ENCODE measurements at places on chromosomes 1 and 21. TPM values are rescaled to one million over a fixed set of nuclear protein-coding genes. Genes with fewer than 3 reads are reported as not detected.

GRCh38 chr1:60857851-60858250 lies 224.5 kb upstream of the NFIA start:
- DNase-seq = no peak

DNA sequence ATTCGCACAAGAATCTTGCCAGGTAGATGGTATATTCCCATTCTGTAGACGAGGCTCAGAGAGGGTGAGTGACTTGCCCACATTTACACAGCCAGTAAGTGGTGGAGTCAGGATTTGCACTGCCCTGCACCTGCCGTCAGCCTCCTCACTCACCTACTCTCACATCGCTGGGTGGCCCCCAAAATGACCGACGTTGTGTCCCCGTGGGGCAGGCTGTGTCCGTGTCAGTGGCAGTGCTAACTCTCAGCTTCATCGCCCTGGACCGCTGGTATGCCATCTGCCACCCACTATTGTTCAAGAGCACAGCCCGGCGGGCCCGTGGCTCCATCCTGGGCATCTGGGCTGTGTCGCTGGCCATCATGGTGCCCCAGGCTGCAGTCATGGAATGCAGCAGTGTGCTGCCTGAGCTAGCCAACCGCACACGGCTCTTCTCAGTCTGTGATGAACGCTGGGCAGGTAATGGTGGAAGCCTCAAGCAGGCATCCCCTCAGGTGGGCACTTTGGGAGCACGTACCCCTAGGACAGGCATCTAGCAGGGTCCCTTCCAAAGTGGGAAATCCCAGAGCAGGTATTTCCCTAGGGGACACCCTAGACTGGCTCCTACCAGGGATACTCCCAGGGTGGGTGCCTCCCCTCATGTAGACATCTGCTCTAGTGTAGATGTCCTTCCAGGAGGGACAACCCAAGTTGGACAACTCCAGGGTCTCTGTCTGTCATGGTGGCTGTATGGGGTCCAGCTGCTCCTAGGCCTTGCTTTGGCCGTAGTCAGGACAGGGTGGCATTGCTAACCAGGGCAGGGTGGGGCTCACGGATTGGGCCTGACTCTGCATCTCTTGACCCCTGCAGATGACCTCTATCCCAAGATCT lies 3.4 kb downstream of the HCRTR1 start:
- no peak for DNase-seq

DNA sequence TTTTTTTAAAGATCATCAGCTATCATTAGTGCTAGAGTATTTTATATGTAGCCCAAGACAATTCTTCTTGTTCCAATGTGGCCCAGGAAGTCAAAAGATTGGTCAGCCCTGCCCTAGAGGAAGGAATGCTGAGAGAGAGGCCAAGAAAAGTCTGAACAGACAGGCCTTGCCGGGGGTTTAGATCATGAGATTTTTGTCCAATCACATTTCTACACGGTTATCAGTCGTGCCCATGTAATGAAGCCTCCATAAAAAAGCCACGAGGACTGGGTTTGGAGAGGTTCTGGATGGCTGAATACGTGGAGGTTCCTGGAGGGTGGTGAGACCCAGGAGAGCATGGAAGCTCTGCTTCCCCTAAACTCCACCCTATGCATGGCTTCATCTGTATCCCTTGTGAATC lies 24.3 kb upstream of the ENO1 start:
- no peak for DNase-seq

GRCh38 chr1:225544924-225545323 lies 108.0 kb downstream of the ENAH start:
- no peak for DNase-seq

- no peak for DNase-seq
These were observed 31.1 kb upstream of the DISP3 start for GRCh38 chr1:11447903-11448302.

- no peak for DNase-seq
These were observed at the start of gene CHIT1 for GRCh38 chr1:203229471-203230135. Gene CHIT1 (minus strand): TSS chr1:203229673. CDS start chr1:203229636, 37 bp downstream.

- no peak for DNase-seq
These were observed 164.1 kb upstream of the POGK start for GRCh38 chr1:166675213-166675612.

DNA sequence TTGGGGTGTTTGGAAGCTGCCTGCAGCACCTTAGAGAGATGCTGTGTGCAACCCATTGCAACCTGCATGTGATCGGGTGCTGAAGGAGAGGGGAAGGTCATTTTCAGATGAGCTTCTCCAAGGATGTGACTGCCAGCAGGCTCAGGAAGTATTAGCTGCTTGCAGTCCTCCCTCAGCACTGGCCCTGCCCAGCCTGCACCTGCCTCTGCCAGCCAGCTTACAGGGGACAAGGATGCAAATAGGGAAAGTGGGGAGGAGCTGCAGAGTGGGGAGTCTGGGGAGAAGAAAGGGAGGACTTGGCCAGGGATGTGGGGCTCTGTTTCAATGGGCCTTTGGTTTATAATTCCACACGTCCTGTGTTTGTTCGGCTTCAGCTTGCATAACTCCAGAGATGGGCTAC lies 254.5 kb downstream of the RRAGC start:
- no peak for DNase-seq

DNA sequence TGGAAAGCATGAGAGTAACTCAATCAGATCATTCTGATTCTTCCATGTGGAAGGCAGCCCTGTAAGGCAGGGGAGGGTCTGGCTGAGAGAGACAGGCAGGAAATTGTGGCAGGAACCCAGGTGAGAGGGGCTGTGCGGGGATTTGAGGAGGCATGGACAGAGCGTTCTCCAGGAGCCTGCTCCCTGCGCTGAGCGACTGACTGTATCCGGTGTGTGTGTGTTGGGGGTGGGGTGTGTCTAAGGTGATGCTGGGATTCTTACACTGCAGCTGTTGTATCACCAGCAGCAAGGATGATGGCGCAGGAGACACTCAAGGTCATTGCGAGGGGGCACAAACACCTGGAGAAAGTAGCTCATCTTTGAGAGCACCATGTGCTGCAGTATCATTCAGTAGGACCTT lies 128.5 kb downstream of the RHOU start:
- no peak for DNase-seq

DNA sequence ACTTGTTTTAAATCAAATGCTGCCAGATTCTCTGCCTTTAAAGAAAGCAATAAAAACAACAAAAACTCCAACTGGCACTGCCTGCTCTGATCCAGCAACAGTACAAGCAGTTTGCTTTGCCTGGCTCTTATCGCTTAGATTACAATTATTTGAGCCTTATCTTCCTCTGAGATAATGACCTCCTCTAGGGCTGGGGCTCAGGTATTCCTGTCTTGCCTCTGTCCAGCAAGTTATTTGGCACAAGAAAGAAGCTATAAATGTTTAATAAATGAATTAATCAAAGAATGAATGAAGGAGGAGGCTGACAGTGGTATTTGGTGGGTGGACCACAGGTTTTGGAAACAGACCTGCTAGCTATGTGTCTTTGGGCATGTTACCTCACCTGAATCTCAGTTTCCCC lies 6.7 kb upstream of the SLC2A1 start:
- DNase-seq = no peak

DNA sequence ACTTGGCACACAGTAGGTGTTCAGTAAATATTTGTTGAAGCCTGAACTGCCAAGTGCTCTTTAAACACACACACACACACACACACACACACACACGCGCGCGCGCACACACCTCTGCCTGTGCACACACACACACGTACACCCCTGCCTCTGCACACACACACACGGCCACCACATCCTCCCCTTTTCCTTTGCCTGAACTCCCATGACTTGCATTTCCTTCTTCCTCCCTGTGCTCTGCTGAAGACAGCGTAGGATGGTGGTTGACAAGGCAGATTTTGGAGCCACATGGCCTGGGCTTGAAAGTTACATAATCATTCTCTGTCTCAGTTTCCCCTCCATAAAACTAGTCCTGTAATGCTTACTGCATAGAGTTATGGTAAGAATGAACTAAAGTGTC lies 712.3 kb downstream of the PTPRU start:
- DNase-seq = no peak

DNA sequence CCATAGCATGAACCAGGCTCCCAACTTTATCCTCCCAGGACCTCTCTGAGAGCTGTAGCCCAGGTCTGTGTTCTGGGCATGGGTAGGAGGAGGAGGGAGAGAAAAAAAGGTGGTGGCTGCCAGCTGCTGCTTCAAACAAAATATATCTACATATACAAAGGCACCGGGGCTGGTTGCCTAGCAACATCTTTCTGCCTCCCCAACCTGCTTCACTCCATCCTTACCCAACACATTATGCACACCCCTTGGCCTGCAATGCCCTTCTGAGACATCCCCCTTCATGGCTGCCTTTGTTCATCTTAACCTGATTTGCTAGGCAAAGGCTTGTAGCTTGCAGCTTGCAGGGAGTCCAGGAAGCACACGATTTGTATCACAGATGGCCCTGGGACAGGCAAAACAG lies 27.2 kb upstream of the ATP1A1 start:
- no peak for DNase-seq

DNA sequence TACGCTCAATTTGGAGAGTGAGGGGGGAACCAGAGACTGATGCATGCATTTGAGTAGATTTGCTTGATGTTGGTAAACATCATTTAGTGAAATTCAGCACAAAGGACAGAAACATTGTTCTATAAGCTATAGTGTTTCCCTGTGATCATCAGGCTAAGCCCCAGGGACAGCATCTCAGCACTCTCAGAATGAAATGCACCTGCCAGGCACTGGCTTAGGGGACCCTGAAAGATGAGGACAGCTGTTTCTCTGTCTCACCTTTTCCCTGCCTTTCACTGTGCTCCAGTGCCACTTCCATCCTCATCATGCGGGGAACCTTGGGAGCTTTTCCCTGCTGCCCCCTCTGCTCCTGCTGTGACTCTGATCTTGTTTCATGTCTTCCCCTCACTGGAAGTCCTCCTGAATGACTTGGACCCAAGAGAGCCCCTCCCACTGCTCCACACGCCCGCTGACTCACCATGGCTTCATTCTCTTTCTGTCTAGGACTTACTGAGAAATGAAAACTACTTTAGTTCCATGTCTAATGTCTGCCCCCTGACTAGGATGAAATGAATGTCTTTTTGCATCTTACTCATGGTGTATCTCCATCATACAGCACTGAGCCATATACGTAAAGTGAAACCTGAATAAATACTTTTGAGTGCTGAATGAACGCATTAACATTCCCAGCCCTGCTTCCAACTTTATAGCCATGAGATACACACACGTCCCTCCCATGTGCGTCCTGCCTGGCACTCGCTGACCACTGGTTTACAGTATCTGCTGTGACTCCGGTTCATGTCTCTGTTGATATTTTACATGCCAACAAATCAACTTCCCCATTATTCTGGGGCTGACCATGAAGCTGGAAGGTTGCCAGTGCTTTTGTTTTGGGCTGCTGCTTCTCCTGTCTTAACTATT lies 182.0 kb downstream of the PCP4 start:
- DNase-seq = peak; percentile 79

DNA sequence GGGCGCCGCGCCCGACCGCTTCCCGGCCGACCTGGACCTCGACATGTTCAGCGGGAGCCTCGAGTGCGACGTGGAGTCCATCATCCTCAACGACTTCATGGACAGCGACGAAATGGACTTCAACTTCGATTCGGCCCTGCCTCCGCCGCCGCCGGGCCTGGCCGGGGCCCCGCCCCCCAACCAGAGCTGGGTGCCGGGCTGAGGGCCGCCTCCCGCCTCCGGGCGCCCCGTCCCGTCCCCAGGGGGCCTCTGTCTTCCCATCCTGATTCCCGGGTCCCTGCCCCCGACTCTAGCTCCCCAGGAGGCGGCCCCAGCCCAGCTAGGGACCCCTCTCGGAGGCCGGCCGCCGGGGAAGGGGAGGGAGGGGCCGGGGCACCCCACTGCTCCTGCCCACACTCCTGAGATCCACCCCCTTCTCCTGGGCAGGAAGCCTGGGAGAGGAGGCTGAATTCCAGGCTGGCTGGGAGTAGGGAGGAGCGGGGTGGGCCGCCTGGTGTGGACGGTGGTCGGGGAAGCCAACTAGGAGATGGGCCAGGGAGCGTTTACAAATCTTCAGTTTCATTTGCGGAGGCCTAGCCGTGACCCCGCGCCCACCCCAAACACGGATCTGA lies 21.4 kb downstream of the FOXO6 start:
- no peak for DNase-seq

The CYP4Z1 gene
- total RNA-seq = 1.7 TPM

The MPL gene
- total RNA-seq = not detected

The UTS2 gene
- total RNA-seq = not detected

The DNASE2B gene
- 0.33 TPM for total RNA-seq

The SPRR1B gene
- total RNA-seq = not detected
